ENCODE measurements at places on chromosomes 11 and 22.

DNA sequence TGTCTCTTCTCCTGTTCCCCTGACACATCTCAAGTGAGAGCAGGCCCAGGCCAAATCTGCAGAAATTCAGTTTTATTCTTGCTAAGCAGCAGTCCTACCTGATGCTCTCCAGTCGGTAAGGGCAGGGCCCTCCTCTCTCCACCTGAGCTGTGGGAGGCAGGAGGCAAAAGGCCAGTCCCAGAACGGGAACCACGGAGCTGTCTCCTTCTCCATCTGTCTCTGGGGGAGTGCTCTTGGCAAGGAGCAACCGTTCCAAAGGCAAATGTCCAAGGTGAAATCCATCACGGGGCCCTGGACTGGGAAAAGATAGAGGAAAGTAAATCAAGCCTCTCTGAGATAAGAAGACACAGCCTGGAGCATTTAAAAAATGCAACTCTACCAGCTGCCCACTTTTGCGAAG lies 65.2 kb upstream of the CDON start:
- no peak for DNase-seq

- peak; percentile 20 for DNase-seq
Observed at GRCh38 chr22:46239261-46240048, 10.6 kb downstream of the CDPF1 start.

DNA sequence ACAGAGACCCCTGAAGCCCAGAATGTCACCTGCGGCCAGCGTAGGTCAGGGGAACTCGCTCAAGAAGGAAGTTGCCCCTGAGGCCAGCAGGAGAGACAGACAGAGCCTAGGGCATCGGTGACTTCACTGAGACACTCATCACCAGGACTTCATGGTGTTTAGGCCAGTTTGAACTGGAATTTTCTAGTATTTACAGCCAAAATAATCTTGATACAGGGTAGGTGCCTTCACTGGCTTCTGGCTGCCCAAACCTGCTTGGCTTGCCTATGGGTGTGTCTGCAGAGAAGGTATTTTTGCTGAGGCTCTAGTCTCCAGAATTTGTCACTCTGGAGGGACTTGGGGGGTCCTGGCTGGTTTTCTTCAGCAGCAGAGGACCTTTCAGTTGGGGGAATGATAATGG lies 86.6 kb downstream of the FBXO7 start:
- DNase-seq: no peak

GRCh38 chr11:117670443-117670842 lies 126.6 kb downstream of the DSCAML1 start:
- DNase-seq: no peak

- no peak for DNase-seq
Observed at GRCh38 chr11:117020869-117021564, 77.2 kb downstream of the SIK3 start.

DNA sequence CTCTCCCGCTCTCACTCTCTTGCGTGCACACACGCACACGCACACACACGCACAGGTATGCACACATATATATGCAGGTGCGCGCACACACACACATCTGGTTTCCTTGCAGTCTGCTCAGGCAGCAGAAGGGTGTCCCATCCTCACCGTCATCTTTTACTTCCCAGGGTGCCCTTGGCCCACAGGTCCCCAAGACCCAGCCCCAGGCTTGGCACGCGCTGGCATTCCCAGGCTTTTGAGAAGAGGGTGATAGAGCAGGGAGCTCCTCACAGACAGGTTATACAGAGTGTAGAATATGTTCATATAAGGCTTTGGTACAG lies 52.0 kb upstream of the SPATA19 start:
- DNase-seq: no peak

DNA sequence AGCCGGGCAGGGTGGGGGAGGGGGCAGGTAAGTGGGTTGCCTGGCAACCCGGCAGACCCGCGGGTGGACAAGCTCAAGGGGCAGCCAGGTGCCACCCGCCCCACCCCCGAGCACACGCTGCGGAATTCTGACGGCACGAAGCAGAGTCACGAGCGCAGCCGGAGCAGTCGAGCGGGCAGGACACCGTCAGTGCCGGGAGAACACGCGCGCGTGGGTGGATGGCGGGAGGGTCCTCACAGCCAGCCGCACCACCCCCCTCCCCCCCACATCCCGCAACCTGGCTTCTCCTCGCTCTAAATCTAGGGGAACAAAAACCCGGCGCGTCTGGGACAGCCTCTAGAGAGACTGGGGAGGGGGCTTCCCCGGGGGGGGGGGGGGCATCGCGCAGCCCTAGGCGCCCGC lies 133.1 kb upstream of the HSD17B12 start:
- DNase-seq: no peak

DNA sequence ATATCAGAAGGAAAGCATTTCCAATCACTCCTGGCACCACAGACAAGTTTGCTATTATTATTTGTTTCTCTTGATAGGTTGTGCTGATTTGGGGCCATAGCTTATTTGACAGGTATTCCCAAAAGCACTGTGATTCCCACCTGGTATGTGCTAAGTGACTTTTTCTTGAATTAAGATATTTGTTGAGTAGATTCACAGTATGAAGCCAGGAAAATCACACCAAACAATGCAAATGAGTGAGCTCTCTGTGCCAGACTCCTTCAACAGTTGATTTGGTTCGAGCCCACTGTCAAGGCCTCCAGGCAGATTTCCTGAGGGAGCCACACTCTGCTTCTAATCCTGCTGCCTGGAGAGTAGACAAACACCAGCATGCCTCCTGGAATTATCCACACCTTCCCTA lies 253.0 kb upstream of the POU2AF2 start:
- DNase-seq: no peak

- DNase-seq: no peak
Observed at GRCh38 chr11:47259232-47259977, 1.6 kb downstream of the NR1H3 start.

DNA sequence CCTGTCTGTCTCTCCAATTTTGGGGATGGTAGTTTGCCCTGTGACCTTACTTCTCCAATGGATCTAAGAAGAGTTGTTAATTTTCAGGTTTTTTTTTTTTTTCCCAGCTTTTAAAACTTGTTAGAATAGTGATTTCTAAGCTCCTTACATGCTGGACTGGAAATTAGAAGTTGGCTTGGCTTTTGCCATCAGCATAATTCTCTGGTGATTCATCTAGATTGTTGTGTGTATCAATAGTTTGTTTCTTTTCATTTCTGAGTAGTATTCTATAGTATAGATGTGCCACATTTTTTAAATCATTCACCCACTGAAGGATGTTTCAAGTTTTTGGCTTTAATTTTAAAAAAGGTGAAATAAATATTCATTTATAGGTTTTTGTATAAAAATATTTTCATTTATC lies 51.4 kb downstream of the ADAMTS15 start:
- DNase-seq: no peak

DNA sequence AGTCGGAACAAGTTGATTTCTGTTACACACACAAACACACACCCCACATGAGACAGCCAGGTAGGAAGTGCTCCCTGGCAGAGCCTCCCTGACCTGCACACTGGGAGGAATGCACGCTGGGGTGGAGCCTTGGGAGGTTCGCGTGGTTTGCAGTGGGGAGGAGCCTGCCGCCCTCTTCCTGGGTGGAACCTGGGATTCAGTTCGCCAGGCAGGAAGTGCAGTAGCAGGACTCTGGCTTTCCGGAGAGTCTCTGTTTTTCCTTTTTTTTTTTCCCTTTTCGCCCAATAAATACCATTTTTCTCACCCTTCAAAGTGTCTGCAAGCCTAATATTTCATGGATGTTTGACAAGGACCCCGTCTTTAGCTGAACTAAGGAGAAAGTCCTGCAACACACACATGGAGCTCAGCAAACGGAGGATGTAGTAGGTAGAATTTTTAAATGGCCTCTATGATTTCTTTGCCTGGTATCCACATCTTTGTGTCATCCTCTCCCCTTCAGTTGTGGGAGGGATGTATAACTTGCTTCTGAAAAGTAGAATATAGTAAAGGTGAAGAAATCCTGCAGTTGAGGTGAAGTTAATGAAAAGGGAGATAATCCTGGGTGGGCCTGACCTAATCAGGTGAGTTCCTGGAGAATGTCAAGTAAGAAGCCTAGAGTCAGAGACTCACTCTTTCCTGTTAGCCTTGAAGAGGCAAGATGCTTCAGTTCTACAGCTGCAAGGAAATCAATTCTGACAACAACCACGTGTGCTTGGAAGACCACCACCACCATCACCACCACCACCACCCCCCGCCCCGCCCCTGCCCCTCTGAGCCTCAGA lies 72.9 kb downstream of the PIWIL4 start:
- DNase-seq: no peak

GRCh38 chr11:62142921-62143320 lies 19.1 kb downstream of the INCENP start:
- no peak for DNase-seq

DNA sequence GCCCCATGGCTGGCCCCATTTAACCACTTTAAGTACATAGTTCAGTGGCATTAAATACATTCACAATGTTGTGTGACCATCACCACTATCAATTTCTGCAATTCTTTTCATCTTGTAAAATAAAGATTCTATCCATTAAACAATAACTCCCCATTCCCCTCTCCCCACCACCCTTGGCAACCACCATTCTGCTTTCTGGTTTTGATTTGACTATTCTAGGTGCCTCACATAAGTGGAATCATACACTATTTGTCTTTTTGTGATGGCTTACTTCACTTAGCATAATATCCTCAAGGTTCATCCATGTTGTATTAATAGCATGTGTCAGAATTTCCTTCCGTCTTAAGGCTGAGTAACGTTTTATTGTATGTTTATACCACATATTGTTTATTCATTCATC lies 7.0 kb downstream of the MYO7A start:
- DNase-seq: no peak

- DNase-seq: no peak
Observed at GRCh38 chr11:108960501-108960900, 295.6 kb downstream of the DDX10 start.

GRCh38 chr22:46036558-46037408 lies 59.8 kb upstream of the WNT7B start:
- peak; percentile 72 for DNase-seq

DNA sequence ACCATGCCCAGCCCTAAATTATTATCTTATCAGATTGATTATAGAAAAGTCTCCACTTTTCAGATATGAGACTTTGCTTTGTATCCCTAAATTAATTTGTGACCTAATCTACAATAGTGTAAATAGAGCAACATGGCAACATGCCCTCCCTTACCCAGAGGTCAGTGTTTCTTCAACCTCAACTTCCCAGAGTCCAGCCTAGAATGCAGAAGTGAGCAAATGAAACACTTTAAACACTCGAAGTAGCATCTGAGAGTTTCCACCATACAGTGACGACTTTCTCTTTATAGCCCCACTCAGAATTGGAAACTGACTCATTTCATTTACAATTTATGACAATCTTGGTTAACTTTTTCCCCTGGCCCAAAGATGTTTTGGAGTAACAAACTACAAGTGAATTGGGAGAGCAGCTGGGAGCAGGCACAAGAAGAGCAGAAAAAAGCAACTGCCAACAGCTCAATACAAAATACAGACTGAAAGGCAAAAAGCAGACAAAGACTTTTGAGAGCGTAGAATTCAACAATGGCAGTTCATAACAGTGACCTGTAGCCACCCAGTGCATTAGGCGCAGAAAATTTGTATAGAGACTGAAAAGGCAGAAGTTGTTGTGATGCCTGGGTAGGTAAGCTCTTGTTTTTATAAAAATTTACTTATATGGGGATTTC lies 10.1 kb upstream of the BLID start:
- no peak for DNase-seq

DNA sequence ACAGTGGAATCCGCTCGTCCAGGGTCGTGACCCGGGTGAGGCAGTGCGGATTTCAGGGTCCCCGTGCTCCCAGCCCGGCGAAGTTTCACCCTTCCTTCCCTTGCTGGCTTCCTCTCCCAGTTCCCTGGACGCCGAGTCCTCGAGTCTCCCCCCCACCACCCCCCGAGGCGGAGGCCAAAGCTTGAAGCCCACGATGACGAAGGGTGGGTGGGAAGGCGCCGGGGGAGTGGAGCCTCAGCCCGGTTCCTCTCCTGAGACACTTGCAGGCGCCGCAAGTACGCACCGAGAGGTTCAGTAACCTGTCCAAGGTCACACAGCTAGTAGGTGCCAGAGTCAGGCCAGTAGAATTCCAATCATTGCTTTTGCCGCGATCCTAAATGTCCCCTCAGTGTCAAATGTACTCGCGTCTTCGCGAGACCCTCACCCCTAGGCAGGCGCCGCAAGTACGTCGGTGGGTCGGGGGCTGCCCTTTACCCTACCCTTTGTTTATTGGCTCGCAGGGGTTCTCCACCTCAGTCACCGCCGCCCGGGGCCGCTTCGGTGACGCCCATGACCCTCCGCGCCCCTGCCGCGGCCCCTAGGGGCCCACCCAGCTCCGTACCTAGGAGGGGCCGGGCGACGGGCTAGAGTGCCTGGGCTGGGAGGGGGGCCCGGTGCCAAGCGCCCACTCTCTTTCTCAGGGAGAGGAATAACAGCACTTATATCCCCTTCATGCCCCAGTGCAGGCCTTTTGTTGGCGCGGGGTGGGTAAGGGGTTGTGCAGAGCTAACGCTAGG lies 5.7 kb upstream of the CHRM1 start:
- no peak for DNase-seq

DNA sequence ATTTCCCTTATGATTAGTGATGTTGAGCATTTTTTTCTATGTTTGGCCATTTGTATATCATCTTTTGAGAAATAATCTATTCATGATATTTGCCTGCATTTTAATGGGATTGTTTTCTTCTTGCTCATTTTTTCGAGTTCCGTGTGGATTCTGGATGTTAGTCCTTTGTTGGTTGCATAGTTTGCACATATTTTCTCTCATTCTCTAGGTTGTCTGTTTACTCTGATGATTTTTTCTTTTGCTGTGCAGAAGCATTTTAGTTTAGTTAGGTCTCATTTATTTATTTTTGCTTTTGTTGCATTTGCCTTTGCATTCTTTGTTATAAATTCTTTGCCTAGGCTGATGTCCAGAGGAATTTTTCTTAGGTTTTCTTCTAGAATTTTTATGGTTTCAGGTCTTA lies 87.3 kb downstream of the METTL15 start:
- DNase-seq: no peak

GRCh38 chr11:127000291-127000968 lies at the start of gene KIRREL3:
Gene KIRREL3, minus strand, starts transcription at chr11:127000770.
- DNase-seq: no peak

DNA sequence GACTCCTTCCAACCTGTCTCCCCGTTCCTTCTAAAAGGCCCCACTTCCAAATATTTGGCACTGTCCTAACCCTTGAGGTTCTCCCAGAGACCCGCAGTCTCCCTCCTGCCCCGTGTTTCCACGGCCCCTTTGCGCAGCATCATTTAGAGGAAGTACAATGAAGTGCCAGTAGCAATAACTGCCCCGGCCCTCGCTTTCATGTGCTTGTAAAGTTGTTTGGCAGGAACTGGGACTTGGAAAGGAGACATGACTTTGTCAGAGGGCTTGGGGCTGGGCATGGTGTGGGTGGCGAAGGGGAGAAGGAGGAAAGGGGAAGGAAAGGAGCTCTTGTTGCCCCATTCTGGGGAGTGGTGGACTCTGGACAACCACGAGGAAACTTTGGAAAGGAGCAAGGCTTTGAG lies 2.6 kb downstream of the CD44 start:
- no peak for DNase-seq

- no peak for DNase-seq
Observed at GRCh38 chr22:42066126-42066761, 4.4 kb downstream of the NAGA start.

- DNase-seq: peak; percentile 58
Observed at GRCh38 chr11:57800444-57801182, 39.0 kb downstream of the CTNND1 start.

GRCh38 chr11:35208795-35209194 lies 69.8 kb downstream of the CD44 start:
- DNase-seq: no peak

GRCh38 chr22:41132550-41132949 lies 40.2 kb downstream of the EP300 start:
- no peak for DNase-seq
